ENCODE measurements at places on chromosomes 3 and 15.

DNA sequence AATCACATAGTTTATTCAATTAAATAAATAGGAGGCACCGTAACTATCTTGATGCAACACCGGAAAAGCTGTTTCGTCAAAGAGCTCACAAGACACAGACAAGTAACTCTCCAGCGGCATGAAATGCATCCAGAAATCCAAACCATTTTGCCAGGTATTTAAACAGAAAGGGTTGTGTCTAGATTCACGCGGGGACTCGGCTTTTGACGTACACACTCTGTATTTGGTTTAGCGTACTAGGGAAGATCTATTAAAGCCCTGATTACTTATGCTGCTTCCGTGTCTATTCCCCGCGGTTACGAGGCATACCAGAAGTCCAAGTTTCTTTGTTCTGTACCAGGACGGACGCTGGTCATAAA is 718 bp downstream of the BNIP2 start:
- peak; percentile 90 for DNase-seq

DNA sequence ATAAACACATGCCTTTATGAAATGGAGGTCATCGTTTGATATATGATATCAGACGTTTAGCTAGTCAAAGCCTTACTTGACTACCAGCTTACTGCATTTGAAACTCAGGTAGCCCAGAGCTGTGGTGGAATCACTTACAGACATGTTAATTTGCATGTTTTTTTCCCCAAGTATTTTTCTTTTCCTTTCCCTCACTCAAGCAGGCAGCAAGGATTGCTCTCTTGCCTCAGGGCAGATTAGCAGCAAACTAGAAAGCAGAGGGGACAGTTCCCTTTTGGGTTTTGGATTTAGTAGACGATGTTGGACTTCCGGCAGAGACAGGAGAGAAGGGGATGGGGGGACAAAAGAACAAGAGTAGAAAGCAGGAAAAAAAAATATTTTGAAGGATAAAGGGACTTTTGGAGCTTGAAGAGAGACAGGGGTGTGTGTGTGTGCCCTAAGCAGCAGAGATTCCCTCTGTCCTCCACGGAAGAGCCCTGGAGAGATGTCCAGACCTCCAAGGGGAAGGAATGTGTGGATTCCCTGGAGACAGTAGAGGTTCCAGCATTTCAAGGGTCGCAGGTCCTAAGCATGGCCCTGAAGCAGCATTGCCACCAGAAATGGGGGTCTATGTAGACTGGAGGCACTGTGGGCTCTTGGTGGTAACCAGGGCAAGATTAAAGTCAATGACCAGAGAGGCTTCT is 86.8 kb upstream of the CADPS start:
- no peak for DNase-seq

DNA sequence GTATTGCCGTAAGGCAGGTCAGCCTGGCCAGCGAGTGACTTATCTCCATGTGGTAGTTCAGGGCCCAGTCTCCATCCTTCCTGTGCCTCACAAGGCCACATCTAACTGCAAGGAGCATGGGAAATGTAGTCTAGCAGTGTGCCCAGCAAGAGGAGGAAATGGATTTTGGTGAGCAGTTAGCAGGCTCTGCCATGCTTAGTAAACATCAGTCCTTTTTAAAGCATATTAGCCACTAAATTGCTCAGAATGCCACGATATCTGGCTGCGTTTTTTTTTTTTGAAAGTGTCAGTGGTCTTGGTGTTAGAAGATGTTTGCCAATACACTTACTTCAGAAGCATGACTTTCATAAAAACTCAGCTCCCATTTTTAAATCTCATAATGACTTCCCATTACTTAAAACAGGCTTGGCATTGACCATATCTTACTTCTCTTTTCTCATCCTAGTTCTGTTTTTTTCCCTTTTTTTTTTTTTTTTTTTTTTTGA is 470.2 kb upstream of the TPRG1 start:
- no peak for DNase-seq

GRCh38 chr3:178847190-178847589 is 224.4 kb downstream of the ZMAT3 start:
- peak; percentile 6 for DNase-seq

GRCh38 chr15:64014995-64015394 is 31.3 kb downstream of the DAPK2 start:
- no peak for DNase-seq

DNA sequence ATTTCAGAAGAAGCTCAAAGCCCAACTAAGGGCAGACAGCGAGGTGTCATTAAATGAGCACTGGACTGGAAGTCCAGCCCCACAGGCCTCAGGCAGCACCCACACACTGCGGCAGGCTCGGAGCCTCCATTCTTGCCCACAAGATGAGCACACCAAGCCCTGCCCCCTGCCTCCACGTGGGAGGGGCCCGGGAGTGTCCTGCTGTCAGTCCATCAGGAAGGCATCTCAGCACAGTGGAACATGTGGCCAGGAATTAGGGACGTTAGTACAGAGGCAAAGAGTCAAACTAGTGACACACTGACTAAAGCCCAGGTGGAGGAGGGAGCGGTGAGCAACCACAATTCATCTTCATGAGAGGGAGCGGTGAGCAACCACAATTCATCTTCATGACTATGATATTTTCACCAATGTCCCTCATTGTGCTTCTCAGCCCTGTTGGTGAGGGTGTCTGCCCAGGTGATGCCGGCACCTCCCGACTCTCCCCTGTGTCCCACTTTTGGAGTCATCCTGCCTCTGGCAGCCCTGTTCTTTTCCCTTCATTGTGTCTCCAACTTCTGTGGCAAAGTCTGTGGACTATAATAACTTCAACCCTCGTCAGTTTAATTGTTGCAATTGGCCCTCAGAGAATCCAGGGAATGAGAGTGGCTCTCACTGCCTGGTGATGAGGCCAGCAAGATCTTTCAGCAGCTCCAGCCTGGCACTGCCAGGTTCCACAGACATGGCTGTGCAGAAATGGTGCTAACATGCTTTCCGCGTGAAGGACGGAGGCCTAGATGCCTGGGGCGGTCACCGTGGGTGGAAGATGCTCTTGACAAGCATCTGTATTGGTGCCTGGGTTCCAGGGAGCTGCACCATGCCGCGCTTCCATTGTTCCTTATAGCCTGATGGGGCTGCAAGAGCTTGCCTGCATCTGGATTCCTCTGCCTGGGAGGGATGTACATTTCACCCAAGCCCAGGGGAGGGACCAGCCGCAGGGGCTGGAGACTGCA is 23.1 kb upstream of the SKOR1 start:
- DNase-seq: no peak

GRCh38 chr15:87713475-87713879 is 543.1 kb downstream of the NTRK3 start:
- DNase-seq: no peak

Data from choroid plexus epithelial cell (primary cell).